ENCODE measurements at places on chromosomes 2 and 18.

DNA sequence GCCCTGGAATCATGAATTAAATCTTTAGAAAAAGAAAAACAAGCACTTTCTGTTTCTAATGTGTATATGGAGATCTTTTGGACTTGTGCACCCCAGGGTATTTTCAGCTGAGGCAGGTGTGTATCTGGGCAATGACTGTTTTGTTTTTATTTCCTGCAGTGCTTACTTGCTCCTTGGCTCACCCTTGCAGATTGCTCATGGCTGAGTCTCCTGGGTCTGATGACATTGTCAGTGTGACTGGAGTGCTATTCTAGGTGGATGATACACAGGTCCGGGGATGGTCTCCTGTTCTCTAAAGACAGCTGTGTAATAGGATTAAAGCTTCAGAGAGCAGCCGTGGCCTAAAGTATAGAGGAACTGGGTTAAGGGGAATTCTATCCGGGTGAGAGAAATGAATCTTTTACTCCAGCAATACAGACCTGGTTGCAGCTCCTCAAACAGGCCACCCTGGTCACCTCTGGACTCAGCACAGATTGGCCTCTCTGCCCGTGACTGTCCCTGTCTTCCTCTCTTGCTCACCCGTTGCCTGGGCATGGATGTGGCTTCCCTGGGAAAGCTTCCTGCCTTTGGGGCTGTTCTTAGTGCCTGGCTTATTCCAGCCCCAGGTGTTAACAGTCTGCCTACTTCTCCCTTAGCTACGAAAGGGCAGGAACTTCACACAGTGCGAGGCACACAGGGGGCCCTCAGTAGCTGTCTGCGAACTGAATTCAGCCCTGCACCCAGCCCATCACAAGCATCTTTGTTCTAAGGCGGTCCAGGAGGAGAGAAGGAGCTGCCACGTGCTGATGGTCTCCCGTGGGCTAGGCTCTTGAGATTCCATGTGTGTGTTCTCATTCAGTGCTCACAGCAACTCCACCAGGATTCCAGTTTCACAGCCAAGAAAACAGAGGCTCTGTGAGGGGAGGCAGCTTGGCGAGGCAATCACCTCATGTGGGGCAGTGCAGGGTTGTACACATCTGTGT, 84.3 kb downstream of the ACOXL start:
- no peak for DNase-seq

GRCh38 chr2:138665937-138666336, 114.3 kb downstream of the NXPH2 start:
- no peak for DNase-seq

DNA sequence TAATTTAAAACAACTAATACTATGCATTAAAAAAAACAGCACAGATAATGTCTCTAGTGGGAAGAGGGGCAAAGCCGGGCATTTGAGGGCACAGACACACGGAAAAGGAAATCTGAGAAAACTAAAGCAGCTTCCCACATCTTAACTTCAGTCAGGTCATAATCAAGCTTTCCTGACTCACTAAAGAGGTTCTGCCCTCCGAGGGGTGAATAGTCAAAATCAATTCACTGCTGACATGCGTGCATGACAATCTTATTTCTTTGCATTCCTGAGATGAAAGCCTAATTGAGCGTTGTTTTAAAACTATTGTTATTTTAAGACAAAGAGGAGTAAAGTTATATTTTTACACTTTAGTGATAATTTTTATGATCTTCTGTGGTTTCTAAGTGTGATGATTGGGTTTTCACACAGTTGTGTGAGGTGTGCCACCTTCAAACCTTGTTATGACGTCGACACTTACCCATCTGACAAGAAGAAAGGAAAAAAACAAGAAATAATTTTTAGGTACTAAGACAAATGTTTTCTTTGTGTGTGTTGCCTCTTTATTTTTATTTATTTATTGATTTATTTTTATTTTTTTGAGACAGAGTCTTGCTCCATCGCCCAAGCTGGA, 90.9 kb downstream of the GATA6 start:
- DNase-seq = no peak

GRCh38 chr2:134170700-134171099, 83.2 kb upstream of the MGAT5 start:
- DNase-seq = no peak

- no peak for DNase-seq
Measured at GRCh38 chr2:106956879-106957278, 70.9 kb upstream of the ST6GAL2 start.

GRCh38 chr2:54958717-54959371, 91.4 kb downstream of the RTN4 start:
- DNase-seq = no peak

GRCh38 chr18:41456831-41457230, 498.2 kb upstream of the PIK3C3 start:
- no peak for DNase-seq

GRCh38 chr18:3027370-3027891, 14.5 kb upstream of the LPIN2 start:
- DNase-seq = no peak

GRCh38 chr2:51971136-51971535, 939.2 kb upstream of the NRXN1 start:
- DNase-seq = no peak

DNA sequence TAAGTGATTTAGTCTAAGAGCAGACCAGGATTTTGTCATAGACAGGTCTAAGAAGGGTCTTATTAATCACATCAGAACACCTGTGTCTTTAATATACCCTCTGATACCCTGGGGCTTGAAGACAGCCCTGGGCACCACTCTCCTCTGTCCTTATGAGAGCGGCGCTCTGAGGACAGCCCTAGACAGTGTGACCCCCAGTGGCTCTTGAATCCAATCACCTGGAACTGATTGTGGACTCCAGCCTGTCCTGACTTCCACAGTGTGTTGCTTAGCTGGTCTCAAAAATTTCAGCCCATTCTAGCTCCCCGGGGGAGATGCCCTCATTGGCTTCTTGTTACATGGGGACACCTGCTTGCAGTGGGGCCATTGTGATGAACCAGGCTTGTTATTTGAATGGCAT, 195.8 kb upstream of the SMAD2 start:
- DNase-seq = no peak

DNA sequence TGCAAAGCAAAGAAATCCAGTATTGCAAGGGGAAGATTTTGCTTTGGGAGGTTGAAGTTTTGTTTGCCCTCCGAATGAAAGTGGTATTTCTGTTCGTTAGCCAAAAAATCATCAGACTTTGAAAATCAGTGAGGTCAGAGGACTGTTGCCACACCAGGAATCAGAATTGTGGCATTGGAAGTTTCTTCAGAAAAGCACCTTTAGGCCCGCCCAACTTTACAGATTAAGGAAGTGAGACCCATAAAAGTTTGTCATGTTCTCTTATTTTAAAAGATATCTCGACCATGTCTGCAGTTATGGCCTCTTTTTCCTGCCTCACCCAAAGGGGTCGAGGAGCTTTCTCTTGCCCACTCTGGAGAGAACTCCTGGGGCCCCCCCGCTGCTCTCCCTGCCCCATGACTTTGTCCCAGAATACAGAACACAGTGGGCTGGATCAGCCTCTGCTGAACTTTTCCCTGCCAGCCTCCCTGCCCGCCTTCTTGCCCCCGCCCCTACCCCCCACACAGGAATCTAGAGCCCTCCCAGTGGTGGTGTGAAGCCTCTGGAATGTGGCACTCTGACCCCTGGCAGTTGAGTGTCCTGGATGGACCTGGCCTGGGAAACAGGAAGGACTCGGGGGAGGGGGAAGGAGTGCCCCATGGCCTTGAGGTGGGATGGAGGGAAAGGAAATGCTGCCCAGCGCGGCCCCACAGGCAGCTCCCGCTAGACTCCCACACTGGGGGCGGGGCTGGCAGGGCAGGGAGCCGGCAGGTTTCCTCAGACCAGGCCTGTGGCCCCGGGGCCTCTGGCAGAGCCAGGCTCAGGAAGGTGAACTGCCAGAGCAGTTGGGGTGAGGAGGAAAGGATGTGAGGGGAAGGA, 25.3 kb downstream of the CRIM1 start:
- no peak for DNase-seq

GRCh38 chr18:62018759-62019041, 125.9 kb upstream of the RNF152 start:
- no peak for DNase-seq

- DNase-seq = no peak
Measured at GRCh38 chr2:233486357-233486756, 80.2 kb downstream of the USP40 start.
